ENCODE measurements at places on chromosomes 13 and 19.

- DNase-seq = no peak
Measured at GRCh38 chr19:54302257-54302656, 10.7 kb downstream of the LILRA5 start.

GRCh38 chr13:92188574-92188973 is 790.2 kb downstream of the GPC5 start:
- DNase-seq = no peak

DNA sequence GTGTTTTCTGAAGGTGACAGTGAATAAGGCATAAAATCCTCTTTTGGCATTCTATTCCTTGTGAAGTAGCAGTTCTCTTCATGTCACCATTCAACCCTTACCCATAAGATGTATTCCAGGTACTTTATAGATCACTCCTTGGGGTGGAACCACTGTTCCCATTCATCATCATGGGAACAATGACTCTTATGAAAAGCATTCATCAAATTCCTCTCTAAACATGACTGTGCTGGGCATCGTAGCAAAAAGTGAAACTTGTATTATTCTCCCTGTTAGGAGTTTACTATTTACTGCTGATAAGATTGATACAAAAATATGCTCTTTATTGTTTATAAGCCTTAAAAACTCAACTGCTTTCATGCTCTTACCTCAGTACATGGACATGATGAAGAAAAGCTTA is 793.4 kb downstream of the LIG4 start:
- no peak for DNase-seq

DNA sequence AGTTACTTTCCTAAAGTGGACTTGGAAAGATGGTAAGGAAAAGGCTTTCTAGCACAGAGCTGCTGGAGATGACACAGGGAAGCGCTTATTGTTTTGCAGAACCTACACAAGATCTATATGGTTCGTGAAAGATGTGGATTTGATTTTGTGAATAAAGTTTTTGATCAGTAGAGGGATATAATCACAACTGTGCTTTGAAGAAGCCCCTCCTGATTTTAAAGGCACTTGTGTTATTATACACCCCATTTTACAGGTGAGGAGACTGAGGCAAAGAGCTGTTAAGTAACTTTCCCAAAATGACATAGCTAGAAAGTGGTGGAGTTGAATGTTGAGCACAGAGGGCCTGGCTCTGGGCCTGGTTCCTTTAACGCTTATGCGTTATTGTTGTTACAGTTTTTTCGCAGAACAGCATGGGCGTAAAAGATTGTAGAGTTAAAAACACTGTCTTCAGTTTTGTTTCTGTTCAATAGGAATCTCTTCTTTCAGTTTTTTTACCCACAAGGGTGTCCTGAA is 1.4 kb downstream of the TDRD3 start:
- DNase-seq = no peak

All from stimulated activated effector memory CD8-positive, alpha-beta T cell treated with anti-CD3 and anti-CD28 coated beads, Interleukin-12 subunit alpha, Interleukin-12 subunit beta, amount 100 ng/mL, for 72 hours (primary cell).